MG63 (cell line): ENCODE measurements at places on chromosomes 2 and 18. TPM values are rescaled to one million over a fixed set of nuclear protein-coding genes. Genes with fewer than 3 reads are reported as not detected.
A peak's percentile ranks its signal among the peaks of the same experiment; 100 is the strongest.

DNA sequence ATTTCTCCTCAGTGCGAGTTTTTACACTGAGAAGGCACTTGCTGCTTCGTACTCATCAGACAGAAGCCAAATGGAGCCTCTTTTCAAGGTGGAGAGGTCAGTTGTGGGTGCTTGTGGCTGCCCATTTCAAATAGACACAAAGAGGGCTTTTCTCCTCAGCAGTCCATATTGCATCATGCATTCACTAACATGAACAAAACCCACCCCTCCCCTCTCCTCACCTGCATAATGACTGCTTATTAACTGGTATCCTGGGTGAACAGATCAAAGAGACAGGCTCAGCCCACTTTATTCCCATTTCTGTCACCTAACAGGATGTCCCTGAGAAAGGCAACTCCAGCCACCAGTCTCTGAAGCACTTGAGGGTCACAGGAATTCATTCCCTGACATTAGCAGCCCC, 28.9 kb downstream of the KLF7 start:
- DNase-seq: no peak

DNA sequence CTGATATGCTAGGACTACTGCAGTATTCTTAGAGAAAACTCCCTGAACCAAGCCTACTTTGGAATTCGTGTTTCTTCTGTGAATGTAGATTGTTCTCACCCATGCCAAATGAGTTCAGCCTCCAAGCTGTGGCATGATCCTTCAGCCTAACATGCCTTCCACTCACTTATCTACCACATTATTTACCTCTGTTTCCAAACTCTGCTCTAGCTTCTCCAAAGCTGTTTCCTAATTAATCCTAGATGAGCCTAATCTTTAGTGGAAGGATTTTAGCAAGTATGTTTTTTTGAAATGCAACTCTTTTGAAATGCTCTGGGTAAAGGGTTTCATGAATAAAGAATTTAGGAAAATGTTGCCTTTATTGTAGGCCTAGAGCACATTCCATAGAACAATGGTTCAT, 152.9 kb upstream of the MMADHC start:
- DNase-seq: no peak

- DNase-seq: no peak
Observed at GRCh38 chr2:187055463-187055862, 206.5 kb upstream of the ZSWIM2 start.

DNA sequence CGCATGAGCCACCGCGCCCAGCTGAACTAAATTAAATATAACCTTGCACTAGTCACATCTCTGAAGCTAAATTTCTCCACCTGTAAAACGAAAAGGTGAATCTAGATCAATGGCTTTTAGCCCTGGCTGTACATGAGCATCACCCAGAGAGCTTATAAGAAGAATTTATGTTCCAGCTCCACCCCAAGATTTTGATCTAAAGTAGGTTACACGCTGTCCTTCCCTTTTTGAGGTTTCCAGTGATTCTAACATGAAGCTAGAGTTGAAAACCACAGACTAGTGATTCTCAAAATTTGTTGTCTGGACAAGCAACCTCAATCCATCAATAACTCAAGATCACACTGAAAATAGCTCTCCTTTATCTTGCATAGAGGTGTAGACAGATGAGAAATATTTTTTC, 208.8 kb upstream of the CRIM1 start:
- DNase-seq: no peak

GRCh38 chr2:15049096-15049993, 416.8 kb downstream of the LRATD1 start:
- DNase-seq: no peak

- DNase-seq: no peak
Observed at GRCh38 chr18:4987452-4988405, 209.3 kb downstream of the AKAIN1 start.

DNA sequence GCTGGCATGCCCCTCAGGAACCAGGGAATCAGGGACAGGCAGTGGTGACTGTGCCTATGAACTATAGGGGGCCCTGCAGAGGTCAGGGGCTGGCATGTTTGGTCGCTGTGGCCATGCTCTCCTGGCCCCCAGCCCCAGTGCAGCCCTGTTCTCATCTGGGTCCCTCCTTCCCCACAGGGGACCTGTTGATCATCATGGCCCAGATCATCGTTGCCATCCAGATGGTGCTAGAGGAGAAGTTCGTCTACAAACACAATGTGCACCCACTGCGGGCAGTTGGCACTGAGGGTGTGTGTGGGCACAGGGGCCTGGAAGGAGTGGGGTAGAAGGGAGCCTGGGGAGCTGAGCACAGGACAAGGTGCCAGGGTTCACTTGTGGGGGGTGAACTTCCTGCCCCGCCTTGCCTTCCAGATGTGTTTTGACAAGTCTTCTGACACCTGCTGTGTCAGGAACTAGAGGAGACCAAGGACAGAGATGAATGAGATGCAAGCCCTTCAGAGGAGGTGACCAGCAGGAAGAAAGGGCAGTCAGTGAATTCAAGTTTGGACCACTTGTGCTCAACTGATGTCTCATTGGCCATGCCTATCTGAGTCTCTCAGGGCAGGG, 9.6 kb upstream of the CENPA start:
- DNase-seq: no peak

Gene EXOC6B
- total RNA-seq: 11.7 and 22.2 TPM in 2 replicates

Gene VAMP5
- 8.3 and 76.7 TPM in 2 replicates for total RNA-seq

DNA sequence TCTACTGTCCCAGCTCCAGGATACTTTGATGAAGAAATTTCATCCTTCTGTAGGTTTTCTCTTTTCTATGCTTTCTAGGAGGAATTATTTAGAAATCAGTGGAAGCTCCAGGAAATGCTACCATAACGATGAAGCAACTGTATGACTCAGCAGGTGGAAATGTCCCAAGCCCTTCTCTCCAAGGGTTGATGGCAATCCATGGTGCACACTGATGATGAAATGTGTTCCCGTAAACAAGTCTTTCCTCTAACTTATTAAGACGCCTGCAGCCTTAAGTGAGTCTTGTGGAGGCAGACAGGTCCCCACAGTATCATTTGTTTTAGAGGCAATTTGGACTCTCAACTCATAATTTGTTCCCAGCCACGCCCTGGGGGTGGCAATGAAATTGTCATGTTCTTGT, 777.6 kb upstream of the SOX11 start:
- DNase-seq: no peak

Gene SLC14A1
- 35.8 and 40.0 TPM in 2 replicates for total RNA-seq

DNA sequence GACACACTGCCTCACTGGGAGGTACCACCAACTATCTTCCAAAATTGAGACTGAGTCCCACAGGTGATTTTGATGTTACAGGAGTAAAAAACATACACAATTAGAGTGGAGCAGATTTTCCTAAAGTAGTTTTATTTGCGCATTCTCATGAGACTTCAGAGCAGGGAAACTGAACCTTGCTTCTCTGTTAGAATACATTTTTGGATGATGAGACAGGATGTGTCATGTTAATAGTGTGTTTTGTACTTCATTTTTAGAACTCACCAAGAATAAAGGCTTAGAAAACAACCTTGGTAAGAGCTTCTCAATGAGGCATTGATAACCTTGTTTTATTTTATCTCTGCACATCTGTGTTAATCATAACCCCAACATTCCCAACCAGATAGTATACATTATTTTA, 310.2 kb upstream of the GALNT5 start:
- no peak for DNase-seq

DNA sequence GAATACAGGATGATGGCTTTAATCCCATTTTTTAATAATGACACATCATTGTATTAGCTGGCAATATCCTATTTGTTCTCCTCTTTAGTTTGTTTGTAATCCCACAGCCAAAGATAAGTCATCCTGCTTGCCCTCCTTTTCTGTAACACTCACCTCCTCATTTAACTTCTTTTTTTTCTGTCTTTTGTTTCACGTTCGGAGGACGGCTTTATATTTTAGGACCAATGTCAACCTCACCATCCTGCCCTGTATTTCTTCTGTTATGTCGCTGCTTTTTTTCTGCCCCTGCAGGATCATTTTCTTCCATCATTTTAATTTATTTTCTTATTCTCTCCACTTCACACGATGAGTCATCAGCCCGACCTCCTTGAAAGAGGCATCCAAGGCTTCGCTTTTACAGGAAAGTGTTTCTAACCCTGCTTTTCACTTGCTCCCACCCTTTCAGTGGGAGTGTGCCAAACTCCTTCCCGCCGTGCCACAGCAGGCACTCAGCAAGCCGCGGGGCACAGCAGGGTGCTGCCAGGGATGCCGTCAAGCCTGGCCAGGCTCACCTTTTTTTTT, 11.4 kb downstream of the RAB31 start:
- DNase-seq: peak; percentile 95

DNA sequence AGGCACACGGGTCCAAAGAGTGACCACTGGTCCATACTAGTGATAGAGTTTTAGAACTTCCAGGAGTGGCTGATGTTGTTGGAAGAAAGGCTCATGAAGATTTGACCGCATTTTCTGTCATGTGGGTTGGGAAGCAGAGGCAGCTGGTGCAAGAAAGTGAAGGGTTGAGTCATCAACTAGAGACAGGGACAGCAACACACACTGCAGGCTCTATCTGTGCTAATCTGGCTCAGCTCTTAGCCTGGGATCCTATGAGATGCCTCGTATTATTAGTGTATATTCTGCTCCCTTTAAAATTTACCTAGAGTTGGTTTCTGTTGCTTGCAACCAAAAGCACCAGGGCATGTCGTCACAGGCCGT, 2.5 kb upstream of the SH3RF3 start:
- peak; percentile 51 for DNase-seq

Gene ACTG2
- total RNA-seq: not detected in 2 replicates

DNA sequence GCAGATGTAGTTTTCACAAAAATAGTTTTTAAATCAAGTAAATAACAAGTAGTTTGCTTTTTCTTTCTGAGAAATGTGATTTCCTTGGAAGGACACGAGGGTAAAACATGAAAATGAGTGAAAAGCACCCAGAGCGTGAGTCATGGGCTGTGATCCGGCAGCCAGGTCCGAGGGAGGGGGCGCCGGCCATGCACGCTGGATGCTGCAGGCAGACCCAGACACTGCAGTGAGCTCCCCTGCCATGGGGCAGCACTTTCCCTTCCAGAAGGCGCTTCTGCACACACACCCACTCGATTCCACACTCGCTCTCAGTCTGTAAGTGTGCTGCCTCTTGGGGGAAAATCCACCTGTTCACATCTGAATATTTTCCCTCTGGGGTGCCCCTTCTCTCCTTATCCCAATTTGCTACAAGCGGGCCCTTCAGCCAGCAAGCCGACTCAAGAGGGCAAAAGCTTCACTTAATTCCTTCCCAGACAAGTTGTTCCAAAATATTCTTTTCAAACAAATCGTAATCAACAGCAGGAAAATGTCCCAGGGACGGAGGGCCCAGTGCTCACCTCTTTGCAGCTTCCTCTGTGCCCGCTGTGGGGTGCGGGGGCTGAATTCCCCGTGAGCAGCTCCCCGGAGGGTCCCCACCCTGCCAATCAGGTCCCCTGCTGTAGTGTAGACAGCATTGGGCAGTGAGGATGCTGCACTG, 87.0 kb upstream of the ID2 start:
- no peak for DNase-seq

DNA sequence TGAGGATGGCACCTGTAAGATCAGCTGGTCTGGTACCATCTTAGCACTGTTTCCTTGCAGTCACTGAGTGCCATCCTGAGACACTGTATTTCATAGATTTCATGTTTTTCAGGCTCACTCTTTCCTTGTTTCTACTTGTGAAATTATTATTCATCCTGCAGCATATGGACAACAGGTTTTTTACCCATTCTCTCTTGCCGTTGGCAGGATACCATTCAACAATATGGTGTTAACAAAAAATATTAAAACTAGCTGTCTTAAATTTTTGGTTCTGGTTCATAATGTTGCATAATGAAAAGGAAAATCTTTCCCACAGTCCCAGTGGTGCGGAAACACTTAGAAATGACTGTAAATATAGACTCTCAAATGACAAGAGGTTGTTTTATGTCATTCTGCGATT, 23.1 kb upstream of the ATG16L1 start:
- DNase-seq: no peak

- DNase-seq: no peak
Observed at GRCh38 chr18:27081701-27082100, 103.4 kb downstream of the CHST9 start.

DNA sequence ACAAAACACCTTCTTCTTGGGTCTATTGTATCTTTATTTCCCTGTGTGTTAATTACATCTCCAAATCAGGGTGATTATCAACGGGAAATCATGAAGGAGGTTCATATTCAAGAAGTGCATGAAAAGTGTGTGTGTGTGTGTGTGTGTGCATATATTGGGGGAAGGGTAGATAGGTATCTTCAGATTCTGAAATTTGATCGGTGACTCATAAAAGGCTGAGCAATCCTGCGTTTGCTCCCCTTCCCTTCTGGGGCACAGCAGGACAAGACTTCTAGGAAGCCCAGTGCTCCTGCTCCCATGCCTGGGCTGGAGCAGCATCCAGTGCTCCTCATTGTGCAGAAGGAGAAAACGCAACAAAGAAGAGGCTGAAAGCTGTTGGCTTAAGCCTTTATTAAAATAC, 25.8 kb downstream of the MC5R start:
- DNase-seq: no peak

Gene TRAF3IP1
- 3.3 and 3.8 TPM in 2 replicates for total RNA-seq

Gene PRR30
- not detected in 2 replicates for total RNA-seq
